ENCODE measurements at places on chromosomes 13 and 19.

GRCh38 chr19:35650581-35650980 is 2.5 kb downstream of the COX6B1 start:
- no peak for DNase-seq

DNA sequence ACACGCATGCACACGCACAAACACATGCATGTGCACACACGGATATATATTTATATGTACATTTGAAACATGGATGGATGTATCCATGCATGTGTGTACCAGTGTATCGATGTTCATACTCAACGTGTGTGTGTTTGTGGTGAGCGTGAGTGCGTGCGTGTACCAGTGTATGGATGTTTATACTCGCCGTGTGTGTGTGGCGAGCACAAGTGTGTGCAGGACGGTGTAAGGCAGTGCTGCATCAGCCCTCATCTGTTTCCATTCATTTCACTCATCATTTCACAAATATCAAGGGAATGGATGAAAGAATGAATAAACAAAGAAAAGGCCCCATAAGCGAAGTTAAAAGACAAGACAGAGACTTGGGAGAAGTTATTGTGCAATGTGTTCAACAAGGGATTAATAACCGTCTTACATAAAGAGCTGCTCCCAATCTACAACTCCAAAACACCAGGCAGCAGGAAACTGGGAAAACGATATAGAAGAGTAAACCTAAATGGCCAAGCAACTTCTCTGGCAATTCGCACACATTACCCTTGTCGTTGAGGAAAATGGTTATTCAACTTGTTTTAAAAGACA is 21.7 kb upstream of the MIER2 start:
- no peak for DNase-seq

- DNase-seq = no peak
These were observed at the start of gene PLPP2 for GRCh38 chr19:291006-291521. Gene PLPP2 (minus strand): TSS chr19:291403. CDS start chr19:291336, 67 bp downstream.

DNA sequence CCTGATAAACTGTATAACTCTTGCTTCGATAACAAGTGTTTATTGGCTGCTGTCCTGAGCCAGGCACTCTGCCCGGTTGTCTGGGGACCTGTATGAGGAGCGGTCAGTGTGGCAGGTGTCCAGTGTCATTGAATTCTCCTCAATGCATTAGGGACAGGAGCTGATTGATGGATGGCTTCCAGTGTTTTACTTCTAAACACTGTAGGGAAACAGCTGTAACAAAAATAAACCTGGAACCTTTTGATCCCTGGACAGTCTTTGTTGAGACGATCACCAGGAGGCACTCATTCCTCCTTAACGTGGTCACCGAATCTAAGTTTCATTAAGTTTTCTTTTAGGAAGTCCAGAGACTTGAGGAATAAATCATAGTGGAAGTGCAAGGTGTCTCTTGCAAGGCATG is 17.9 kb downstream of the UBAC2 start:
- no peak for DNase-seq

GRCh38 chr13:28326056-28326455 is 168.9 kb downstream of the FLT1 start:
- DNase-seq = no peak

DNA sequence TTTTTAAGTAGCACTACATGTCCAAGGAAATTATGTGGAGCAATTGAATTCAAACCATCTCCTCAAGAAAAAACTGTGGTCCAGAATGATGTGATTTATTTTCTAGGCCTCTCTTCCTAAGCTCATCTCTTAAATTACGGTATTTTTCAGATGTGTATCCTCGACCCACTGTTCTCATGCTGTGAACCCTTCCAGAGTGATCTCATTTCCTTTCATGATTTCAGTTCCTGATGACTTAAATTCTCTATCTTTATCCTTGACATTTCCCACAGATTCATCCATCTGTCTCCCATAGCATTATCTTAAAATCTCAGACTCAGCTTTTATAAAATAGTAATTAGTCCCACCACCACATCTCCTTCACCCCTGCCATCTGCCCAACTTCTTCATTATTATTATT is 117.6 kb upstream of the SPRY2 start:
- DNase-seq = no peak

DNA sequence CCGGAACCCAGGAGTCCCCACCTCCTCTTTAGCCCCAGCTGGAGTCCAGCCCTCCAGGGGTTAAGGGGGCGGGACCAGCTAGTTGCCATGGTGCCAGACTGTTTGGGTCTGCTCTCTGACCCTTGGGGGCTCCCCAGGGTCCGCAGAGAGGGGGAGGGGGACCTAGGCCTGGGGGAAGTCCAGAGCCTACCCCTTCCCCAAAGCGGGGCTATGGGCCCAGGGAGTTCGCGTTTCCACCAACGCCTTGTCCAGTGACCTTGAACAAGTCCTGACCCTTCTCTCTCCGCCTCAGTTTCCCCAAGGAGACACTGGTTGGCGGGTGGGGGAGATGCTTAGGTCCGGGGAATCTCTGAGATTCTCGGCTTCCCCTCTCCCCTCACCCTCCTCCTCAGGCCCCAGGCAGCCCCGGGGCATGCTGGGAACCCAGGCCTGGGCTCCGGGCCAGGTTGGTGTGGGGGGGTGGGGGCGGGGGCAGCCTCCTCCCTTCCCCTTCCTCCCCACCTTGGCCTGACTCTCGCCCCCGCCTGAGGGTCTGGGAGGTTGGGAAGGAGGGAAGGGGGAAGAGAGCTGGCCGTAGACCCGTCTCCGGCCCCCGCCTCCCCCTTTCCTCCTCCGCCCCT is 2.6 kb upstream of the SPACA6 start:
- DNase-seq = peak; percentile 53

DNA sequence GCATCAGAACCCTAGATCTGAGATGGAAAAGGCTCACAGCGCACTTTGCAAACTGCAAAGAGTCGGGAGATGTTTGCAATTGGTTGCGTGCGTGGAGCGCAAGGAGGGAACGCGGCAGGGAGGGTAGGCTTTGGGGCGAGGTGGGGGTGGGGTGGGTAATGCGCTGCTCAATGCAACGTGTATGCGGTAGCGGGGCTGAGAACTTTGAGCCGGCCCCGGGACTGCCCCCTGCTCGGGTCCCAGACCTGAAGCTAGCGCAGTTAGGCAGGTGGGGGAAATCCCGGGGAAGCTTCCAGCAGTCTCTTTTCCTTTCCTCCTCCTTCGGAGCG is 971 bp downstream of the FOSB start:
- no peak for DNase-seq

- DNase-seq = no peak
These were observed 36.0 kb upstream of the FNDC3A start for GRCh38 chr13:48939728-48940127.

- DNase-seq = no peak
These were observed 54.0 kb upstream of the ATP12A start for GRCh38 chr13:24625870-24626849.

GRCh38 chr13:29933401-29933800 is 83.0 kb upstream of the UBL3 start:
- DNase-seq = no peak

GRCh38 chr13:39729156-39729555 is 73.7 kb downstream of the COG6 start:
- no peak for DNase-seq

DNA sequence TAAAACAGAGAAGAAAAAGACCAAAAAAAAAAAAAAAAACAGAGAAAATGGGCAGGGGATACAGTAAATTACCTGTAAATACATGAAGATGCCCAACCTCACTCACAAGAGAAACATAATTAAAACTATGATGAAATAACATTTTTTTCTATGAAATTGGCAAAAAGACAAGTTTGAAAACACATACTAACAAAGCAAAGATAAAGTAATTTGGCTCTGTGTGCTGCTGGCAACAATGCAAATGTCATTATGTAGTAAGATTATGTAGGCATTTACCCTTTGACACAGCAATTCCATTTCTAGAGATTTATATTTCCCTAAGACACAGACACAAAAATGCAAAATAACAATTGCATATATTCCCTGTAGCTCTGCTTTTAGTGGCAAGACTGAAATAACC is 20.2 kb downstream of the ZC3H13 start:
- DNase-seq = no peak

GRCh38 chr13:110263888-110264287 is 43.1 kb downstream of the COL4A1 start:
- DNase-seq = no peak

GRCh38 chr19:572743-573518 is 535 bp downstream of the BSG start:
- DNase-seq = no peak

GRCh38 chr13:20090349-20090748 is 70.5 kb downstream of the GJA3 start:
- DNase-seq = no peak

DNA sequence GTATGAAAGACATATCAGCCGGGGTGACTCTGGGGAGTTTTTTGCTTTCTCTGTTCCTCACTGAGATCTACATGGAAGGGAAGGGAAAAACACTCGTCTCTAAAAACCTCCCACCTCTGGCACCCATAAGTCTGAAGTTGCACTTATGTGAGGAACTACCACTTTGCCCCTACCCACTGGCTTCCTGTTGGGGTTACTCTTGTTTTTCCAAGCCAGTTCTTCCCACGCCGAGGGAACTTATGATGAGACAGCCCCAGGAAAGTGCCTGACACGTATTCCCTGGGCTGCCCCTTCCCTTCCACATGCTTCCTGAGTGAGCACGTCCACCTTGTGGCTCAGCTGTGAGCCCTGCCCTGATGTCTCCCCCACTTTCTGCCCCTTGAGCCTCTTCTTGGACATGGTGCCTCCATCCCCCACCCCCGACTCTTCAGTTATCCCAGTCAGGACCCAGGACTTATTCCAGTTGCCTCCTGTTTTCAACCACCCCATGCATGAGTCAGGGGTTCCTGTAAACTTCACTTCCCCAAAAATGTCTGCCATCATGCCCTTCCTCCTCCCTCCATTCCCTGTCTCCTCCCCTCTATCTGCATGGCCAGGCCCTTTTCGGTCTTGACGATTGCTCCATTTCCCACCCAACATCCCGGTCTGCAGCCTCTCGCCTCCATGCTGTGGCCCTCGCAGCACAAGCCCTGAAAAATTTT is 5.1 kb upstream of the SIGLEC7 start:
- no peak for DNase-seq

DNA sequence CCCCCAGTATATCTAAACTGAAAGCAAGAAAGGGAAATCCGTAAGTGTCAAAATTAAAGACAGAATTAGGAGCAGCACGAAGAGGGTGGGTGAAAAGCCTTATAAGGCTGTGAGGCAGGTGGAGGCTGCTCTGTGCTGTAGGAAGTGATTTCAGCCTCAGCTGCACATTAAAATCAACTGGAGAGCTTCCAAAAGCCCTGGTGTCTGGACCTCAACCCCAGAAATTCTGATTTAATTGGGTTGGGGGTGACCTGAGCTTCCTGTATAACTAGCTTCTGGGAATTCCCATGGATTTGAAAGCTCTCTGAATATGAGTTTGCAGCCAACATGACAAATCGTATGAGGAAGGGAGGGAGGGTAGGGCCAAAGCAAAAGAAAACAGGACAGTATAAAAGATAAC is 242.4 kb upstream of the TMTC4 start:
- DNase-seq = no peak

GRCh38 chr13:50526661-50527071 is 316.8 kb downstream of the DLEU7 start:
- DNase-seq = no peak

DNA sequence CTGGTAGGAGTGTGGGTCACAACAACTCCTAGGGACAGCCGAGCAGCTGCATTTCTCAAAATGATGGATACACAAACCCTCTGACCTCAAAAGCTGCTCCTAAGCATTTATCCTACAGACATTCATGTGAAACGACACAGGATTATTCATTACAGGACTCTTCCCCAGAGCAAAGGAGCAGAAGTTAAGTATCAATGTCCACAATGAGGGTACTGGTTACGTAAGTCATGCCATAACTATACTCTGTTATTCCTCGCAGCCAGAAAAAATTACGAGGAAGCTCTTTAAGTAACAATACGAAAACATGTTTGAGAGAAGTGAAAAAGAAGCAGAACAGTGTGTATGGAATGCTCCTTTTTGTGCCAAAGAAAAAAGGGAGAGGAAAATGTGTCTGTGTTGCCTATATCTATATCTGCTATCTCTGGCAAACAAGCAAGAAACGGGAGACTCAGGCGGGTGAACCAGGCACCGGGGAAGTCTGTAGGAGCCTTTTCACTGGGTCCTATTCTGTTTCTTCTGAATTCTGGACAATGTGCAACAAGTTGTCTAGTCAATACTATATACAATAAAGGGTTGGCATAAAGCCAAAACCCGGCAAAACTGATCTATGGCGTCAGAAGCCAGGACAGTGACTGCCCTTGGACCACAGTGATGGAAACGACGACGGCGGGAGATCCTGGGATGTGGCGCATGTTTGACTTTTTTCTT is 1.3 kb downstream of the ISOC2 start:
- no peak for DNase-seq

DNA sequence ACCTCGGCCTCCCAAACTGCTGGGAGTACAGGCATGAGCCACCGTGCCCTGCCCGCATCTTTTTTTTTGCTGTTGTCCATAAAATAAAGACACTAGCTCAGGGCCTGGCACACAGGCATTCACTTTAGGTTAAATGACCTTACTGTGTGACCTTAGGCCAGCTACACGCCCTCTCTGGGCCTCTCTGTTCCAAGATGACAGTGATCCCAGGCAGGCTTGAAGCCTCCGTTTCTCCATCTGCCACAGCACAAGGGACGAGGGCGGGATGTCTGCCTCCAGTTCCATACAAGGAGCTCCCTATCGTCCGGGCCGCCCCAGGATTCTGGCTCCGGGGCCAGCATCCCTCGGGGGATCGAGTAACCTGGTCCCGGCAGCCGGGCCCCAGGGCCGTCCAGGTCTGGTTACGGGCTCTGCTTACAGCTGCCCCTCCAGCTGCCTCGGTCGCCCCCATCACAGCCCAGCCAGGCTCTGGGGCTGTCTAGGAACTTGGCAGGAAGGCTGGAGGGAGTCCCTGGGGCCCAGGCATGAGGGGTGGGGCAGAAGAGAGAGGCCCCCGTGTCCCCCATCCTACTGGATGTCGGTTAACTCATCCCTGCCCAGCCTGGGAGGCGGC is 11.9 kb upstream of the SEMA6B start:
- no peak for DNase-seq

- no peak for DNase-seq
These were observed 55.4 kb upstream of the KCTD4 start for GRCh38 chr13:45256254-45256653.

DNA sequence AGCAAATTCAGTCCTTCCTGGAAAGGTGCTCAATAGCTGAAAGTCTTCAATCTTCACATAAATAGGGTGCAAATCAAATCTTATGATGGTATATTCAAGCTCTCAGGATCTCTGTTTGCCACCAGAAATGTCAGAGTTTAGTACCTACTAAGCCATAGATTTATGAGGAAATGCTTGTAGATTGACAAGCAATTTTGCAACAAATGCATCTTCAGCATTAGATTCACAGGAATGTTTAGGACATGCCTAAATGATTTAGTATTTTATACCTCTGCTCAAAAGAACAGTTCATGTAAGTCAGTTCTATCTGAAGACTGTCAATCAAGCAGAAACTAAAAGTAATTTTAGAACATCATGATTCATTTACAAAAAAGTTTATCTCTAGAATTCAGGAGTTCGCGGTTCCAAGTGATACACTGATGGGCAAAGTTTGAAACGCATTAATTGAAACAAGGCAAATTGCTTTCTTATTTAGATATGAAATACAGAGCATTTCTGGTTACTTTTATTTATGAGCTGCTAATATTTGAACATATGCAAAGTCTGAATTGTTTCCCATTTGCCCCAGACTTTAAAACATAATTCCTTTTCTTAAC is 65.7 kb downstream of the DACH1 start:
- no peak for DNase-seq
